ENCODE measurements at places on chromosomes 1 and 21.
A peak's percentile ranks its signal among the peaks of the same experiment; 100 is the strongest.

DNA sequence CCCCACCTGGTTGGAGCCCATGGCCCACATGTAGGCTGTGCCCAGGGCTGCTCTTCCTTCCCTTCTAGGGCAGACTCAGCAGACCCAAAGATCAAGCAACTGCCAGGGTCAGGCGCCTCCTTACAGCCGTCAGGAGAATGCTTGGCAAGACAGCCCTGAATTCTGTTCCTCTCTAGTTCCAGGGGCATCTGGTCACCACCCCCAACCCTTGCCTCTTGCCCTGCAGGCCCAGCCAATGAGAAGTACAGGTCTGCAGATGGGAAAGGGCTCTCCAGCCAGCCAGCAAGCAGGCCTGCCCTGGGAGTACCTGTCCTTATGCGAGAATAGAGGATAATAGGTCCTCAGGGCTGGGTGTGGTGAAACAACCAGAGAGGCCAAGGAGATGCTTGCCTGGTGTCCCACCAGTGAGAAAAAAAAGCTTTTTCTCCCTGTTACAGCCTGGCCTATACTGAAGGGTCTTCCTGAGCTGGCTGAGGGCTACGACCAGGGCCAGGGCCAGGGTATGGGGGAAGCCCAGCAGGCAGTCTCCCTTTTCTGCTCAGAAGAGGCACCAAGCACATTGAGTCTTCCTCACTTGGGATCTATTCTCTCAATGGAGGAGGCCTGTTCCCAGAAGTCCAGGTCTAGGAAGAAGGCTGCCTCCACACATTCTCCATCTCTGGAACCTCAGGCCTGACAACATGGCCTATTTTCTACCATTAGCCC lies 31.4 kb downstream of the NAV1 start:
- no peak for DNase-seq

GRCh38 chr1:38076038-38076437 lies 29.4 kb upstream of the POU3F1 start:
- no peak for DNase-seq

- DNase-seq = no peak
Observed at GRCh38 chr1:27872802-27873551, 633 bp downstream of the THEMIS2 start.

GRCh38 chr1:14067711-14068110 lies 367.7 kb downstream of the PRDM2 start:
- no peak for DNase-seq

DNA sequence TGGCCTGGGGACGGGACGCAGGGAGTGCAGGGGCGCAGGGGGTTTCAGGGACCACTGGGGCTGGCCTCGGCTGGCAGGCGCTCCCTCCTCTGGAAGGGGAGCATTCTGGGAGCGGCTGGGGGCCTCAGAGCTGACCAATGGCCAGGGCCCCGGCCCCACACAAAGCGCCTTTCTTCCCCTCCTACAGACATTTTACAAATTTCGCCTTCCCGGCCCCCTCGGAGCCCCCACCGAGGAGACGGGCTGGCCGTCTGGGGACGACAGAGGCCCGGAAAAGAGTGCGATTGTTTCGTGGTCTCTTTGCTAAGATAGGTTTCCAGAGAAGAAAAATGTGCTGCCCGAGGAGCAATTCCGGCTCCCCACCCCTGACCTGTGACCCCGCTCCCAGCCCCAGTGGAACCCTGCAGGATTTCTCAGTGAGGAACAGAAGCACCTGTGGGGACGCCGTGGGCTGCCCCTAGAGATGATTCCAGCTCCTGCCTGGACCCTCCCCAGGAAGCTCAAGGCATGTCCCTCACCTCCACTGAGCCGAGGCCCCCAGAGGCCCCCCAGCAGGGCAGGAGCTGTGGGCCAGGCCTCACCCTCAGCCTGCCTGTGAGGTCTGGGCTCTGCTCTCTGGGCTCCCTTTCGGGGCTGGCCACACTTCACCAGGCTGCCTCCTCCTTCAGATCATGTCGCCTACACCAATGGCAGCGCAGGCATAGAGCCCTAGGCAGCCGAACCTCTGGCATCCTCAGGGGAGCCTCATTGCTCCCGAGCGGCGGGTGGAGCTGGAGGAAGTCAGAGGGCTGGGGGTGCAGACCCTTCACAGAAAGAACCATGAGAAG lies 15.0 kb upstream of the PLEKHG5 start:
- DNase-seq = no peak

- DNase-seq = no peak
Observed at GRCh38 chr21:33089395-33090119, 19.6 kb downstream of the OLIG1 start.

DNA sequence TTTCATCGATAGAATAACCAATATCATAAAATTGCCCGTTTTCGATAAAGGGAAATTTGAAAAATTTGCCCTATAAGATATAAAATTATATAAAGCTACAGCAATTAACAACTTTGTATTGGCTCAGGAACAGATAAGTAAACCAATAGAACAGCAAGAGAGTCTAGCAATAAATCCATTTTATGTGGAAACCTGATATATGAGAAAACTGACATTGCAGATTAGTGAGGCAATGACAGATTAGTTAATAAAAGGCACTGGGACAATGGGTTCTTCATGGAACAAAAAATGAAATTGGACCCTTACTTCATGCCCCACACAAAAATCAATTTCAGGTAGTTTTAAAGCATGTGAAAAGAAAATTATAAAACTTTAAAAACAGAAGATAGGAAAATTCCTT lies 169.9 kb upstream of the ST6GALNAC5 start:
- no peak for DNase-seq

GRCh38 chr1:54273092-54273794 lies 73.3 kb downstream of the MRPL37 start:
- no peak for DNase-seq

DNA sequence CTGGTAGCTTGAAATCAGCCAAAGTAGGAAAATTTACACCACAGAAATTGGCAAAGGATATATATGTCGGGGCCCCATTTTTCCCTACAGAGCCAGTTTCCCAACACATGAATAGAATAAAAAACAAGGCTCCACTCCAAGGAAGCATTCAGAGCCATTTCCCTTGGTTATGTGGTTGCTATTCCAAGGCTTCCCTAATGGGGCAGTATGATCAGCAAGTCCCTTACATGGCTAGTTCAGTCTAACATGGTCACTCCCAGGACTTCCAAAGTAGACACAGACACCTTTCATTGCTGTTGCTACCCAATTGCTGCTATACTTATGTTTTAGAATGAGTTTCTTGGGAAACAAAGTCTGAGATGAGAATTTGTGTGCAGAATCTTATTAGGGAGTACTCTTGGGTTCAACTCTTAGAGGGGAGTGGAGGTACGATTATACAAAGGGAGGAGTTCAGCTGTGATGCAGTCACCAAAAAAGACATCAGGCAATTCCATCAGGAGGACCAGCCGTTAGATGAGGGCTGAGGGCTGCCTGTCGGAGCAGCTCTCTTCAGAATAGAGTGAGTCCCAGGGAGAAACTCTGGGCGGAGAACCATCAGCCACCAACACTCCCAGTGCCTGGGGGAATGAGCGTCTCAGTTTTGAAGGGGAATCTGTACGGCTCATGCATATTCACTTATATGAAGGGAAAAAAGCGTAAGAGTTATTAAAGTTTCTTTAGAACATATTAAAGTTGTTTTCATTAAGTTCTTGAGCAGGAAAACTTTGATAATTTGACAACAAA lies 92.9 kb downstream of the C21orf91 start:
- DNase-seq = no peak

GRCh38 chr21:39479164-39479813 lies 27.5 kb downstream of the SH3BGR start:
- DNase-seq = no peak

DNA sequence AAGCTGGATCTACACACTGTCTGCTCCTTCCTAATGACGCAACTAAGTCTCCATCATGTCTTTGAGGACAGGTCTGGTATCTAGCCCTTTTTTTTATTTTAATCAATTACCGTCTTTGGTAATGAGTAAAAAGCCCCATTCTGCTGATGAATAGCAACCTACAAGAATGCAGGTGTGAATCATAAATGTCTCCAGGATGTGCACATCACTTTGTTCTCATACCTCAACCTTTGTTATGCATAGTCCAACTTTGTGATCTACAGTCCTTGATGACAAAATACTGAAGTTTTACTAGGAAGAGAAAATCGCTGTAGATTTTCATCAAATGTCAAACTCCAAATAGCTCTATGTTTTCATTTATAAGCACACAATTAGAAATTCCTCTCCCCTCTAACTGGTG lies 39.3 kb downstream of the PLPPR5 start:
- no peak for DNase-seq

DNA sequence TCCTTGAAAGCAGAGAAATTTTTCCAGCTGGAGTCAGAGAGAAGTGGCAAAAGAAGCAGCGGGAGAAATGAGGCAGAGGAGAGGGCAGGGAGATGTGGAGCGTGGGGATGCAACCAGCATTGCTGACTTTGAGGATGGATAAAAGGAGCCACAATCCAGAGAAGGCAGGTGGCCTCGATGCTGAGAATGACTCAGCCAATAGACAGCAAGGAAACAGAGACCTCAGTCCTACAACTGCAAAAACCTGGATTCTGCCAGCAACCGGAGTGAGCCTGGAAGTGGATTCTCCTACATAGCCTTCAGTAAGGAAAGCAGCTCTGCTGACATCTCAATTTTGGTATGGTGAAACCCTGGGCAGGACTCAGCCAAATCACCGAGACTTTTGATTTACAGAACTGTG lies 128.9 kb upstream of the ATP1B1 start:
- DNase-seq = no peak

DNA sequence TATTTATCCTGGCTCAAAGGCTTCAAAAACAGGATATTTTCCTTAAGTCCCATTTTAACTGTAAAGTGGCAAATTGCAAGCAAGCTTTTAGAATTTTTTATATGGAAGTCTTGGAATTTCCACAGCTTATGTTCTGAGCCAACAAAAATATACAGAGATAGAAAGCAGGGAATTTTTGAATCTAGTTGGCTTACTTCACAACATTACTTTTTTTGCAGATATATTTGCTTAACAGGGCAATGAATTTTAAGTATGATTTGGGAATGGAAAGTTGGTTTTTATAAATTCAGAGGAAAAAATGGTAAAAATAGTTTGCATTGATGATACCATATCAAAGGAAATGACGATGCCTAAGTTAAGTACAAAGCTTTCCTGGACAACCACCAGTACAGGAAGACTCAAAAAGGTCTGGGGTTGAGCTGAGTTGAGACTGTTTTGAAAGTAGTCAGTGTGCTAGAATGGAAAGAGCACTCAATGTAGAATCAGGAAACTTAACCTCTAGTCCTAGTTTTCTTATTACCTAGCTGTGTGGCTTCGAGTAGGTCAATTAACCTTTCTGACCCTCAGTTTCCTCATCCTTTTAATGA lies 11.0 kb upstream of the VCAM1 start:
- DNase-seq = no peak

DNA sequence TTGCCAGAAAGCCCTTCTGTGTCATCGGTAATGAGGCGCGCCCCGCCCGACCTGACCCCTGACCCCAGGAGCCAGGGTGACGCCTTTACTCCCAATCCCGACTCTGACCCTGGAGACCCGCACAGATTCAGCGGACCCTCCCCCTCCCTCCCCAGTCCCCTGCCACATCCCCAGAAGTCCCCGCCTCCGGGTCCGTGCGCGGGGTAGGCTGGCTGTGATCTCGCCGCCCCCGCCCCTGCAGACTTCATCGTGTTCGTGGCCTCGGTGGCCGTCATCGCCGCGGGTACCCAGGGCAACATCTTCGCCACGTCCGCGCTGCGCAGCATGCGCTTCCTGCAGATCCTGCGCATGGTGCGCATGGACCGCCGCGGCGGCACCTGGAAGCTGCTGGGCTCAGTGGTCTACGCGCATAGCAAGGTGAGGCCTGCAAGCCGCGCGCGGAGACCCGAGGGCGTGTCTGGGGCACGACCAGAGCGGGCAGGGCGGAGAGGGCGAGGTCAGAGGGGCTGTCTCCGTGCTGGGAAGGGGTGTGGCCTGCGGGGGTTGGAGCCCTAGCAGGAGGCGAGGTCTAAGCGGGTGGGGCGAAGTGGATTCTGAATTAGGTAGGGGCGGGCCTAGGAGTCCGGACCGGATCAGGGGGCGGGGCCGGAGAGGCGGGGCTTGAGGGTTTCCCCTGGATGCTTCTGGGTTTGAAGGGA lies 34.8 kb downstream of the KCNQ4 start:
- DNase-seq = peak; percentile 68

GRCh38 chr1:89953131-89953626 lies 41.7 kb upstream of the ZNF326 start:
- DNase-seq = no peak

- DNase-seq = no peak
Observed at GRCh38 chr1:89640440-89640839, 7.5 kb downstream of the LRRC8C start.

- no peak for DNase-seq
Observed at GRCh38 chr1:229643996-229644745, 18.1 kb downstream of the URB2 start.

DNA sequence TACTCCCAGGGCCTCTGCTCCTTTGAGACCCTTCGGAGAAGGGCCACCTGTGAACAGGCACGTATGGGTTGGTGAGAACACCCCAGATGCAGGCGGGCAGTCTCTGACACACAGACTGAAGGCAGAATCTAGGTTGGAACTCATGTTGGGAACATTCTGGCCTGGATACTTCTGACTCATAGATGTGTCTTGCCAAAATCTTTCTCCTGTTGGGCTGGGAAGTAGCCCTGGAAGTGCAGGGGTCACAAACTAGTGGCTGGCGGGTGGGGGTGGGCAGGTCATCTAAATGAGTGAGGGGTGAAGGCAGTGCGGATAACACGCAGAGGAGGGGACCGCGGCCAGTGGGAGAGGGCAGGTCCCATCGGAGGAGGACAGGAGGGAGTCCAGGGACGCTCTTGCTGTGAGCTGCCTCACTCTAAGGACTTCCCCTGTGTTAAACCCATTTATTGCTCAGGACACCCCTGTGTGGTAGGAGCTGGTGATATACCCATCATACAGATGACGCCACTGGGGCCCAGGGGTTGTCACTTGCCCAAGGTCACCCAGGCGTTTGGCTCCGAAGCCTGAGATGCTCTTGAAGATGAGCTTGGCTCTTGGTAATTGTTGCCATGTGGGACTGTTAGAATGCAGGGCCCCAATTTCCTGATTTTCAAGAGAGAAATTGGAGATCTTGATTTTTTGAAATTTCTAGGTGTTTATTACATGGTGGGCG lies 181.0 kb downstream of the PTPRU start:
- DNase-seq = no peak

DNA sequence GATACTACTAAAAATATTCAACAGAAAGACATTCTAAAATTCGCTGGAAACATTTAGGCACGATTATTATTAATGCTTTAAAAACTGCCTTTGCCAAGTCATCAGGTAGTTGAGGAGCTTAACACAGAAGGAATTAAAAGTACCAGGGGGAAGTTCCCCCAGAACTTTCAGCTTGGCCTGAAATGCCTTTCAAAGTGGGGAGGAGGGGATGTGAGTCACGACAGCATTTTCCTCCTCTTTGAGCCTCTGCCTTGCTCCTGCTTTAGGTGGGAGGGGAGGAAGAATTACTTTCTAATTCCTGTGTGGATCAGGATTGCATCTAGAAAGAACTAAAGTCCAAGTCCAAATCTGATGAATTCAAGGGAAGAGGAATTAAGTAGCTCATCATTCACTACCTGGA lies 183.7 kb downstream of the CLIC6 start:
- DNase-seq = no peak

Data from stimulated activated CD8-positive, alpha-beta memory T cell treated with anti-CD3 and anti-CD28 coated beads, Interleukin-12 subunit alpha, Interleukin-12 subunit beta, amount 100 ng/mL, for 1 hour (primary cell).